ENCODE measurements at places on chromosomes 3 and 15.
A peak's percentile ranks its signal among the peaks of the same experiment; 100 is the strongest.

DNA sequence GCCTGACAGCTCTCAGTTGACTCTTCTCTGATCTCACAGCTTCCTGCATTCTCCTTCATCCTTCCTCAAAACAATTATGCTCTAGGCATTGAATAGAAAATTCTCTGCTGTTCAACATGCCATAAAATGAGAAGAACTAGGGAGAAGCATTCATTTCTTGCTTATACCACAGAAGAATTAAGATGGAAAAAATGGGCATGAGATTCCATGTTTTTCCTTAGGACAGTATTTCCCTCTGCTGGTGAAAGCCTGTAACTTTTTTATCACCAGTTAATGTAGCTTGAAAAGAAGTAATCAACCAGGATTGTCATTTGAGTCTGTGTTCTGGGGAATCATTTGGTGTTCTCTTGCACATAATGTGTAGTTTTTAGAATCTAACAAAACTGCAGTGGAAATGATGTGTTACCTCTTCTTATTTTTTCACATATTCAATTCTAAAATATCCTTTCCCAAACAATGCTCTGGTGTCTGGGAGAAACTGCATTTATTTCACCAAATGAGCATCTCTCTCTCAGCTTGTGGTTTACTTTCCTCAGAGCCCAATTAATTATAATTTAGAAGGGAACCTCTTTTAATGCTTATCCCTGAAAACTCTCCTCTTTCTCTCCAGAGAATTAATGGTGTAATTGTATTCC lies 92.8 kb upstream of the DCBLD2 start:
- no peak for DNase-seq

- DNase-seq, result no peak
These were observed 651.4 kb upstream of the NECTIN3 start for GRCh38 chr3:110420158-110420641.

DNA sequence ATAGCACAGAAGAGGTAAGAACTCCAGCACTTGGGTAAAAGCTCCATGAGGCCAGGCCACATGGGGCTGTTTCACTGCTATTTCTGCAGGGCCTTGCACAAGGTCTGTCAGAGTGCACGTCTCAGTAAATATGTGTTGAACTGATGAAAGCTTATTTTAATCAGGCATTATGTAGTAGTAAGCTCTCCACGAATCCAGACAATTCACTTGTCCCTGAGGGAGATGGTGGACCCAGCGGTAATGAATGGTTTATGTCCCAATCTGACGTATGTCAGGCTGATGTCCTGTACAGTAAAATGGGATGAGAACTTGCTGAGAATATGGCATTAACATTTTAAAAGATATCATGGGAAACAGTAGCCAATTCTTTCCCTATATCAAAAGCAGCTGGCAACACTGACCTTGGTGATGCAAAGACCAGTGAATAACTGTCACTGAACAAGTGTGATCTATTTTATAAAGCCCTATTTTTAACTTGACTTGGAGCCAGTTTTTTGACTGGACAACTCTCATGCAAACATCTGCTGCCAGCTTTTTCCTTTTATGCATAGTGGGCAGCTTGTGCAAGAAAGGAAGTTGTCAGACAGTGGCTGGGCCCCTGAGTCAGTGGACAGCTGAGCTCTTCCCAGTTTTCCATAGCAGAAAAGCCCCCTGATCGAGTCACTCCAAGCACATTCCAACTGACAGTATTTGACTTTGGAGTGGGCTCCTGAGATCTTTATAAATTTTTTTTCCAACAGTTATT lies 519.8 kb upstream of the MDFIC2 start:
- no peak for DNase-seq

GRCh38 chr3:146803745-146804144 lies 198.6 kb upstream of the PLSCR5 start:
- DNase-seq, result no peak

- DNase-seq, result no peak
These were observed 289.2 kb downstream of the CHST2 start for GRCh38 chr3:143408771-143409170.

GRCh38 chr3:107514453-107514852 lies 8.3 kb upstream of the BBX start:
- no peak for DNase-seq

GRCh38 chr3:122397201-122397600 lies 13.2 kb downstream of the FAM162A start:
- DNase-seq, result peak; percentile 2

- no peak for DNase-seq
These were observed 44.5 kb downstream of the TIMP4 start for GRCh38 chr3:12114251-12114650.

GRCh38 chr3:149356630-149357029 lies 20.8 kb downstream of the TM4SF1 start:
- DNase-seq, result no peak

DNA sequence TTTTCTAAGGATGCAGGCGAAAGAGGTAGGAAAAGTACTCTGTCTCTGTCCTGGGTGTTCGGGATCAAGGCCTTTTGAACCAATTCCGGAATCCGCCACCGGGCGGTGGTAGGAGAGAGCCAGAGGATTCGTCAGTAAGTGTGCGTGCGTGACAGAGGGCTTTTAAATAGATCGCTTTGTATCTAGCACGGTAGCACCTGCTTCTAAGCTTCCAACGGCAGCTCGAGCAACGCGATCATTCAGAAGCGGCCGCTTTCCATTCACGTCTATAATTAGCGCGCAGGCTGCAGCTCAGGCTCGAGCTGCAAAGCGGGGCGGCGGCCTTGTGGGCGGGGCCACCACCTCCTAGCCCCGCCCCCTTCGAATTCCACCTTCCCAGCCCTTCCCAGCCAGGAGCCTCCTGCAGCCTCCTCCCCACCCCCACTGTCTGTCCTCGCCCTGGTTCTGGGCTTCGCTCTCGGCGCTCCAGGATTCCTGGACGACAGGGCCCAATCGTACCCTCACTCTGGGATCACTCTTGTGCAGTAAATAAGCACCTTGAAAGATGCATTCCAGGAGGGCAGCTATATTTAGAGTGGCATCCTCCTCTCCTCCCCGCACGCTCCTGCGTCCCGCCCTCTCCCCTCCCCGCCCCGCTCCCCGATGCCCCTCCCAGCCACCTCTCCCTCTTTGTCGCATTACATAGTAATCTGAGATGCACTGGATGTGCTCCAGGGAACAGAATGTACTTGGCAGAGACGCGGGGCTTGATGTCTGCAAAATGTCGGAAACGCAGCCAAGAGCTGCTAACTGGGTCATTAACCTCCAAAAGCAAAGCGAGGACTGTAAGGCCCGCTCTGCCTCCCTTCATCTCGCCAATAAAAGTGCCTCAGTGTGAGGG lies 224.1 kb upstream of the TPRG1 start:
- DNase-seq, result peak; percentile 92

GRCh38 chr3:43879166-43879565 lies 188.4 kb downstream of the ABHD5 start:
- no peak for DNase-seq

- DNase-seq, result peak; percentile 4
These were observed 158.5 kb downstream of the THRB start for GRCh38 chr3:24336101-24336500.

GRCh38 chr3:149085828-149086231 lies 503 bp downstream of the HLTF start:
- DNase-seq, result no peak

DNA sequence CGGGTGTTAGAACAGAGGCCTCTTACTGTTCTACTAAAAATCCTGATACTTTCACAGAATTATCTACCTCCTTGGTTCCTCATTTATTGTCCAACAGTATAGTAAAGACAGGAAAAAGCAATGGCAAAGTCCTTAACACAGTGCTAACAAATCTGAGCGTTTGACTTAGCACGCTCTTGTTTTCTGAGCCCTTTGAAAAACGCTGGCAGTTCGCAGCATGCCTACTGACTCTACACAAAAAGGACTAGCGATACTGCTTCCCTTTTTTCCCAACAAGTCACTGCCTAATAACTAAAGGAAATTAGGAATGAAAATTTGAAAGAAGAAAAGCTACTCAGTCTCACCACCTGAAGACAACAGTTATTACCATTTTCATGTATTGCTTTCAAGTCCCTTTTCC lies 34.8 kb upstream of the CEMIP start:
- DNase-seq, result no peak

DNA sequence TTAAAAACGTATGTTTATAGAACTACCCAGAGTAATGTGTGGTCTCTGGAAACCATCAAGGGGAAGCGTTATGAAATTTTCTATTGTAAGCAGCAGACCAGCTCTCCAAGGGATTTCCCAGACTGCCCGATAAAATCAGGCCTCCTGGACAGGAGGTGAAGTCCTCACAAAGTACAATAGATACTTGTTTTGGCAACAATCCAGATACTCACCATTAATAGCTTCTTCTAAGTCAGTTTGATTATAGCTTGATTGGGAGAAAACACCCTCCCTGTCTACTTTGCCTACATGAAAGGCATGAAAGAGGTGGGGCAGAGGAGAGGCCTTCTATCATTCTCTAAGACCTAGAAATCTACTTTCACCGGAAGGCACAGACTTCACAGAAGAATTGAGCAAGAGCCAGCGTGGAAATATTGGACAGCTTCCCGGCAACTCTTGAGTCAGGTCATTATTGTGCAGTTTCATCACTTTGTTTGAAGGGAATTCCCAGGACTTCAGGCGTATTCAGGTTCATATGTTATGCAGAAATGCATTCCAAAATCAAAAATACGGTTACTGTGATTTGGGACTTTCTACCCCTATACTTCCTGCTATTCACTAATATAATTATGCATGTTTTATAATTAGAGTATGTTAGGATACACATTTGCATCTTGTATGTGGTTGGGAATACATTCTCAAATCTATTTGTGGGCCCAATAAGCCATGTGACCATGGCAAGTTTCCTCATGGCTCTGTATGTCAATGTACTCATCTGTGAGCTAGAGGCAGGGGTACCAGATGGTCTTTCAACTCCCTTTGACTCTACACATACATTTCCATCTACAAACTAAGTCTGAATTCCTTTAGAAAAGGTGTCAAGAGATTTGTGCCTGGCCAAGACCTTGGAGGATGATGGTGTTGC lies 103.5 kb downstream of the CD47 start:
- DNase-seq, result no peak

GRCh38 chr3:9280451-9281219 lies 31.2 kb upstream of the SRGAP3 start:
- no peak for DNase-seq

Data from caudate nucleus (tissue), 63 donors.